Stimulated activated naive B cell treated with anti-CD40 and anti-IgM and Interleukin-4, amounts not matched to agents 10 μg/mL and 1 μg/mL and 100 μg/mL, for 72 hours (primary cell): ENCODE measurements at places on chromosomes 12 and 14.

DNA sequence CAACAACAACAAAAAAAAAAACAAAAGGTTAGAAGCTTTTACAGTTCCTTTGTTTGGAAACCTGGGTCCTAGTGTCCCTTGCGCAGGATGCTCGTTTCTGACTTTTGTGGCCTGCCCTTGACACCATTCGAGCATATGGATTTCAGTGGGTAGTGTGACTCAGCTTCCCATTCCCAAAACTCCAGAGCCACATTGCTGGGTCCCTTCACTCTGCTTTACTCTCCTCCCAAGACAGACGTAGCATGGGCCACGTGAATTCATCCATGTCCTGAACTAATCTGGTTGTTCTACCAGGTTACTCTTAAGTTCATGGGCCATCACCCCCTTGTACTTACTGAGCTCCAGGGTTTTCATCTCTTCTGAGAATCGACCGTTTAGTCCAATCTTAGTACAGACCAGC lies 68.0 kb upstream of the MAX start:
- no peak for DNase-seq

- no peak for DNase-seq
These were observed 16.6 kb upstream of the PLEK2 start for GRCh38 chr14:67428501-67429031.

GRCh38 chr12:42097971-42098370 lies 46.7 kb downstream of the GXYLT1 start:
- DNase-seq = no peak

- DNase-seq = no peak
These were observed at the start of gene AKT1 for GRCh38 chr14:104794993-104795780. TSS of gene AKT1 (minus strand) at chr14:104795748. CDS start at chr14:104792643, 3,105 bp downstream.

GRCh38 chr12:75876832-75877762 lies 154.5 kb downstream of the PHLDA1 start:
- DNase-seq = no peak

GRCh38 chr14:60356906-60357550 lies 108.0 kb downstream of the PPM1A start:
- no peak for DNase-seq

- peak; percentile 22 for DNase-seq
These were observed 590 bp upstream of the CEBPE start for GRCh38 chr14:23119363-23120327.

- no peak for DNase-seq
These were observed 100.4 kb upstream of the PPFIA2 start for GRCh38 chr12:81859521-81859920.

GRCh38 chr12:1518591-1519516 lies 75.5 kb downstream of the FBXL14 start:
- no peak for DNase-seq

- no peak for DNase-seq
These were observed 48.5 kb downstream of the BAZ1A start for GRCh38 chr14:34826661-34827060.

DNA sequence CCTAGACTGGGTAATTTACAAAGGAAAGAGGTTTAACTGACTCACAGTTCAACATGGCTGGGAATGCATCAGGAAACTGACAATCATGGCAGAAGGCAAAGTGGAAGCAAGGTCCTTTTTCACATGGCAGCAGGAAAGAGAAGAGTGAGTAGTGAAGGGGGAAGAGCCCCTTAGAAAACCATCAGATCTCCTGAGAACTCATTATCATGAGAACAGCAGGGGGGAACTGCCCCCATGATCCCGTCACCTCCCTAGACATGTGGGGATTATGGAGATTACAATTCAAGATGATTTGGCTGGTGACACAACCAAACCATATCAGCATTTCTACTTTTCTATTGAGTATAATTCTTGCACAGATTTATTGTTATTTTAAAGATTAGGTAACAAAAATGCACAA lies 822.1 kb upstream of the FLRT2 start:
- DNase-seq = no peak
